Breast epithelium (tissue), 4 donors: ENCODE measurements at places on chromosomes 11 and 22. TPM values are rescaled to one million over a fixed set of nuclear protein-coding genes. Genes with fewer than 3 reads are reported as not detected.

Gene LYVE1
- total RNA-seq, result 39.2 TPM

- DNase-seq, result no peak
These were observed 55.0 kb downstream of the POLD3 start for GRCh38 chr11:74647404-74647803.

GRCh38 chr11:107222916-107223460 lies 204.7 kb upstream of the GUCY1A2 start:
- no peak for DNase-seq

DNA sequence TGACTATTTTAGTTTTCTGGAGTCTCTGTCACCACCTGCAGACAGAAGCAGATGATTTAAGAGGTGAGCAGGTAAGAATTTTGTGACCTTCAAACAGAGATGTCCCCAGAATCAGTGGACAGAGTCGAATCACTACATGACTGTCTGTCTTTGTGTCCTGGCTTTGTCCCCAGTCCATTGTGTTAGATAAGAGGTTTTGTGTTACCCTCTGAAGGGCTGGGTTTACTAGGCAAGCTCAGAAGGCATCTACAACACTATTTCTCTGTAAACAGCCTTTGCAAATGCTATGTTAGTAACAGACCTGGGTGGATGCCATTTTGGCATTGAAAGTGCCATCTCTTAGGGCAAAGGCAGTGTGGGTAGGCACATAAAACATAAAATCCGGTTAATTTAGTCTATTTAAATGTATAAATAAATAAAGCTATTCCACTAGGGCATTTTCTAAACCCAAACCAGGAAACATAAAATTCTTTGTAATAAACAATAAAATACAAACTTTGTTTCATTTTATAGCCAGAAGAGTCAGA lies 40.3 kb upstream of the CADM1 start:
- DNase-seq, result no peak

Gene CHID1
- total RNA-seq, result 68.3 TPM

Gene BEST1
- 10.1 TPM for total RNA-seq

DNA sequence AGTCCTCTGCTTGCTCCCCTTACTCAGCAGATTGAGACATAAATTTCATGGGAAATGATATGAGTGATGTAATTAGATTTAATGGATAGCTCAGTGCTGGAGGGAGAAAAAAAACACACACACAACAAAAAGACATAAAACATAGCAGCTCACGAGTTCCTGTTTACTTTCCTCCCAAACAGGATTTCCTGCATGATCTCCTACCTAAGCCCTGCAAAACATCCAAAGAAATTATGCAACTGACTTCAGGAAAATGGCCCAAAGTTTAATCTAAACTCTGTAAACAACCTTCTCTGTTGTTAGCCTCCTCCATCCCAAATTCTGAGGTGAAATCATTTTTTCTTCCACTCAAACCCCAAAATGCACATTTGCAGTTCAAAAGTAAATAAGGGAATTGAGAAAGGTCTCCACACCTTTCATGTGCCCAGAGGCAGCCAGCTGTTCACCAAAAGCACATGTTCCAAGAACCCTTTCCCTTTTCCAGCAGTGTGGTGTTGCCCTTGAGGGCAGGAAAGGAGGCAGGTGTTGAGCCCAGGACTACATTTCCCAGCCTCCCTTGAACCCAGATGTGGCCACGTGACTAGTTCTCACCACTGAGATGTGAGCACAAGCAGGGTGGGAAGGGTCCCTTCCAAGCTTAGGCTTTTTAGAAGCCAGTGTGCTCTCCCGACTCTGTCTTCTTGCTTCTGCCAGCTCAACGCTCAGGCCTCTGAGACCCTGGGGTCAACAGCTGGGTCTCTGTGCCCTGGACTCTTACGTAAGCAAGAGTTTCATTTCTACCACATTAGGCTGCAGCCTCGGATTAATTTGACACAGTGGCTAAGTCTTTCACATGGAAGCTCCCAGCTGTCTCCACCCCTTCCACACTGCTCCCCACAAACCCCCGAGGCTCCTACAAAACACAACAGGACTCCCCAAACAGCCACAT lies 301.2 kb downstream of the CTTN start:
- DNase-seq, result no peak

DNA sequence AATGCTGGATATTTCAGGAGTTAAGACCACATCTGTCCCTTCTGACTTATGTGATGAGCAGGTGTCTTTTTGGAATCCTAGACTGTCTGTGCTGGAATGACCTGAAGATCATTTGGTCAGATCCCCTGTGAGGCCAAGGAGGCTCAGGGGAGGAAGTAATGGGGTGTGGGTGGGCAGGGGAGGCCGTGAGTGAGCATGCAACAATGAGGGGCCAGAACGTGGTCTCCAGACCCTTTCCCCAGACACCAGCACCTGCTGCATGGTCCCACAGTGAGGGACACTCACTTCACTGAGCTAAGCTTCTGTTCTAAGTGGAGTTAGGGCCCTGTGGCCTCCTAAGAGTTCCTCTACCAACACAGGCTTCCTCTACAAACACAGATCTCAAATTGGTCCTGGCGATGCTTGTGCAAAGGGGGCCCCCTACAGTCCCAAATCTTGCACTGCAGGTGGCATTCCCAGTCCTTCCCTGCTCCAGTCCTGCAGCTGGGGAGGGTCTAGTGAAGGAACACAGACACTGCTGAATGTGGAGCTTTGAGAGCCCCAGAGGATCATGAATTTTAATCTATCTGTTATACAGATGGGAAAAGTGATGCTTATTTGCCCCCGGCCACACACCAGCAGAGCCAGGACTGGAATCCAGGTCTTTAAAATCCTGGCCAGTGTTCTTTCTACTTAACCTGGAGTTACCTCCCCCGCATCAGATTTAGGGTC lies 7.4 kb downstream of the USP2 start:
- no peak for DNase-seq

- no peak for DNase-seq
These were observed 34.8 kb downstream of the EIF3F start for GRCh38 chr11:8021920-8022319.

DNA sequence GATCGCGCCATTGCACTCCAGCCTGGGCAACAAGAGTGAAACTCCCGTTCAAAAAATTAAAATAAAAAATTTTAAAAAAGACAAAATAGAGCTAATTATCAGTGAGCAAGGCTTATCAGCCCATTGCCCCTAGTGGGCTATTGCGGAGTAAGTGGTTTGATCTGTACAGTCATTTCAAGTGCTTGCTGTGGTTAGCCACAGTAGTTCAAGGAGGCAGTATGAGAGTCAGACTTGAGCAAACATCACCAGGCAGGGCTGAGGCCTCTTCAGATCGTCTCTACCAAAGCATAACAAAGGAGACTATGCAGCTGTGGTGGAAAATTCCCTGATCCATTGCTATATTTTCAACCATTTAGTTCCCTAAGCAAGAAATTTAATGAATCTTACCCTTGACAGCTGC lies 4.3 kb upstream of the SBF2 start:
- no peak for DNase-seq
